ENCODE measurements at places on chromosomes 16 and 17. TPM values are rescaled to one million over a fixed set of nuclear protein-coding genes. Genes with fewer than 3 reads are reported as not detected.
A peak's percentile ranks its signal among the peaks of the same experiment; 100 is the strongest.

- no peaks in the 10 kb centered on the region for H3K27me3 ChIP-seq
- no peak overlapping the region for H3K27ac ChIP-seq
- H3K4me3 ChIP-seq = no peak overlapping the region
- no peak for DNase-seq
Observed at GRCh38 chr17:67360880-67361279, 5.5 kb downstream of the PSMD12 start.

- no peaks in the 10 kb centered on the region for H3K27me3 ChIP-seq
- H3K36me3 ChIP-seq = no peaks in the 10 kb centered on the region
- peaks cover 2% of the 10 kb centered on the region for H3K4me1 ChIP-seq
- DNase-seq = no peak
- H3K27ac ChIP-seq = no peak overlapping the region
Observed at GRCh38 chr16:10624527-10624926, 44.1 kb upstream of the EMP2 start.

- peak overlapping the region; percentile 39 for H3K27ac ChIP-seq
- H3K4me3 ChIP-seq = no peak overlapping the region
- H3K27me3 ChIP-seq = no peaks in the 10 kb centered on the region
- no peaks in the 10 kb centered on the region for H3K36me3 ChIP-seq
- no peak for DNase-seq
- H3K4me1 ChIP-seq = peaks cover 55% of the 10 kb centered on the region
Observed at GRCh38 chr16:85173146-85173980, 61.1 kb upstream of the CIBAR2 start.

GRCh38 chr16:59993101-59993500, 1259.0 kb upstream of the GOT2 start:
- H3K36me3 ChIP-seq = no peaks in the 10 kb centered on the region
- no peak overlapping the region for H3K4me3 ChIP-seq
- H3K4me1 ChIP-seq = no peaks in the 10 kb centered on the region
- DNase-seq = no peak

DNA sequence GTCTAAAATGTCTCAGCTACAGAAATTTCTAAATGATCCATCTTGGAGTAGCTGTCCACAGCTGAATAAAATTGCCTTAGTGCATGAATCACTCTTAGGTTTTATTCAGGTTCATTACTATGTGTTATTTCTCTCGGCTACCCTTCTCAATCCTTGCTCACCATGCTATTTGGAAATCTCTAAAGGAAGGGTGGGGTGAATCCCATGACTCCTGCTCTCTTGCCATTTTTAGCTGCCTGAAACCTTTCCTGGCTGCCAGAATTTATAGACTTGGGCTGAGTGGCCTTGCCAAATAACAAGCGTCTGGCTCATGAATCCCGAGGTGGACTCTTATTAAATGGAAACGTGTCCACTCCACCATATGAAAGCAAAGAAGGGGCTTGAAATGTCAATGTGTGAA, 936.1 kb upstream of the SOX9 start:
- H3K27ac ChIP-seq = no peak overlapping the region
- no peaks in the 10 kb centered on the region for H3K36me3 ChIP-seq
- no peaks in the 10 kb centered on the region for H3K27me3 ChIP-seq
- peaks cover 7% of the 10 kb centered on the region for H3K4me1 ChIP-seq

DNA sequence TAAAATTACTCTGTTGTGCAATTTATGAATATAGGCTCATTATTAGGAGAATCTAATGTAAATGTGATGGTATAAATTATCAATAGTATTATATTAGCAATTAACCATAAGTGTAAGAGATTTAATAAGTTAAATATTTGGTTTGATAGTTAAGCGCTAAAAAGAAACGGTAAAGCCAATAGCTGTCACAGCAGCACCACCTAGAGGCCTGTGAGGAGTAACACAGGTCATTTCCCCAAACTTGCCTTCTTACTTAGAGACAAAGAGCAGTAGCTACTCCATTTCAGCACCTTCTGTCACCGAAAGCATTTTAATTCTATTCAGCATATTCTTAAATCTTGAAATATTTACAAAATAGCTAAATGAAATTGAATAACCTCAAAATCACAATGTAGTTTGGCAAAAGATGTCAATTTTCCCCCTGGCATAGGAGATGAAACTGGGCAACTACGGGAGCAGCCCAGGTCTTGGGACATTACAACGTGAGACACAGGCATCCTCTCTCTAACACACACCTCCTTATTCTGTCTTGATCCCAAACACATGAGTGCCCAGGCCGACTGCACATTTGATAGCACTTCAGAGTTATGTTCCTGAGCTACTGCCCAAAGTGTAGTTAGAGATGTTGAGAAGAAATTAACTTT, 14.3 kb upstream of the DYNLRB2 start:
- no peaks in the 10 kb centered on the region for H3K27me3 ChIP-seq
- peak; percentile 61 for DNase-seq
- H3K36me3 ChIP-seq = no peaks in the 10 kb centered on the region
- H3K4me3 ChIP-seq = no peak overlapping the region

Gene TLCD3B
- not detected for total RNA-seq
